ENCODE measurements at places on chromosomes 1 and 21.

DNA sequence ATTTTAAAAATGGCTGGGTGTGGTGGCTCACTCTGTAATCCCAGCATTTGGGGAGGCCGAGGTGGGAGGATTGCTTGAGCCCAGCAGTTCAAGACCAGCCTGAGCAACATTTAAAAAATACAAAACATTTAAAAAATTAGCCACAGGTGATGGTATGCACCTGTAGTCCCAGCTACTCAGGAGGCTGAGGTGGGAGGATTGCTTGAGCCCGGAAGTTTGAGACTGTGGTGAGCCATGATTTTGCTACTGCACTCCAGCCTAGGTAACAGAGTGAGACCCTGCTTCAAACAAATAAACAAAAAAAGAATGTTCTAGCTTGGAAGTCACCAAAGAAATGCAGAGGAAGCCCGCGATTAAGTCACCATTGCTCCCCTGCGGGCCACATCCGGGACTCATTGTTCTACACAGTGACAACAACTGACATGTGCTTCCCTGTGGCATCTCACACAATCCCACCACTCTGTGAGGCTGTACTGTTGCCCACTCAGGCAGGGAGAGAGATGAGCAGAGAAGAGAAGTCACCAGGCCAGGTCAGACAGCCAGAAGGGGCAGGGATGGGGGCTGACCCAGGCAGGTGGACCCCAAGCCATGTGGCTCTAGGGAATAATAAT is 18.4 kb upstream of the SPATC1L start:
- no peak for DNase-seq

- no peak for DNase-seq
These were observed 49.9 kb upstream of the CLIC4 start for GRCh38 chr1:24695202-24695974.

- no peak for DNase-seq
These were observed 159.7 kb upstream of the CXADR start for GRCh38 chr21:17352996-17353655.

DNA sequence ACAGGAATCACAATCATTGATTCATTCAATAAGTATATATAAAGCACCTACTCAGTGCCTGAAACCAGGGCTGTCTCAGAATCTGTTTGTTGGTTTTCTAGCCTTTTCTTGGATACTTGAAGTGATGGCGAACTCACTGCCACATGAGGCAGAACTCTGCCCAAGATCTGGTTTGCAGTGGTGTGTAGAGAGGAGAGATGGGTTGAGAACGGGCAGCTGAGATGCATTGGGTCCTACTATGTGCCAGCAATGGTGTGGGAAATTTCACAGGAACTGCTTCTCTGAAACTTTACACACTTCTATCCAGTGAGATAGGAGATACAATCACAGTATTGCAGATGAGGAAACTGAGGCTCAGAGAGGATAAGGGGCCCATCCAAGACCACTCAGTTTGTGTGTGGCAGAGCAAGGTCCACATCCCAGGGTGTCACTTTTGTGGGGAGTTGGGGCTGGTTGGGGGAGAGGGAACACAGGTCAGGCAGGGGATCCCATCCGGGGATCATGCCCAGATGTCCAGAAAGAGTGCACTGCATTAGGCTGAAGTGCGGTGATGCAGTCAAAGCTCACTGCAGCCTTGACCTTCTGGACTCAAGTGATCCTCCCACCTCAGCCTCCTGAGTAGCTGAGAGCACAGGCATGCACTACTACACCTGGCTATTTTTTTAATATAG is 83.7 kb upstream of the IFFO2 start:
- no peak for DNase-seq
